ENCODE measurements at places on chromosomes 11 and 22.

DNA sequence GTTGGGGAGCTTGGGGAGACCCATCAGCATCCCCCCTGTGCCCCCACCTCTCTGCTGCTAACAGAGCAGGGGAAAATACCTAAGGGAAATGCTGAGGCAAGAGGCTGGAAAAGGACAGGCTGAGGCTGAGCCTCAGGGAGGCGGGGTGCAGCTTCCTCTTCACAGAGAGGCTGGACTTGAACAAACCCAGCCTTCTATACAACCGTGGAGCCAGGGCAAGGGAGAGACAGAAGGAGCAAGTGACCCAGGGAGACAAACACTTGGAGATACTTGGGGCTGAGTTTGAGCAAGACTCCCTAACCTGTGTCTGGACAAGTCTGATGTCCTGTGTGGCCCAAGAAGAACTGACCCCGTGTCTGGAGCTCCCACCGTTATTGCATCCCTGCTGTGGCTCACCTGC, at the start of gene SLCO2B1:
Gene SLCO2B1, plus strand, starts transcription at position 229 of the 400 bp plus-strand sequence. CDS start 275 bp downstream, outside the sequence.
- no peak for DNase-seq

GRCh38 chr11:70305501-70305900, 35.0 kb downstream of the PPFIA1 start:
- no peak for DNase-seq

DNA sequence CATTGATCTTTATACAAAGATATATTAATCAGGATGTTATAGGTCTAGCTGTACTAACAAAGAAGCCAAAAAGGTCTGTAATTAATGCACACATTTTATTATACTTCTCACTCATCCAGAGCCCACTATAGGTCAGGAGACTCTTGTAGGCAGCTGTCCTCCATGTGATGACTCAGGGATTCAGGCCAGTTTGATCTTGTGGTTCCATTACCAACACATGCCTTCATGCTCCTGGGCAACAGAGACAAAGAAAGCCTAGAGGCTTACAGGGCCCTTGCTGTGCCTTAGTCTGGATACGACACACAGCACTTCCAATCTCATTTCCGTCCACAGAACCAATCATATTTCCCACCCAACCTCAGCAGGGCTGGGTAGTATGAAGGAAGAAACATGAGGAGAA, 150.3 kb upstream of the NCAM1 start:
- DNase-seq, result no peak

GRCh38 chr22:20808844-20809243, 34.9 kb downstream of the SERPIND1 start:
- no peak for DNase-seq

- peak; percentile 10 for DNase-seq
Measured at GRCh38 chr11:90556606-90557005, 333.8 kb upstream of the CHORDC1 start.

GRCh38 chr11:57668434-57668782, 494 bp downstream of the ZDHHC5 start:
- no peak for DNase-seq

DNA sequence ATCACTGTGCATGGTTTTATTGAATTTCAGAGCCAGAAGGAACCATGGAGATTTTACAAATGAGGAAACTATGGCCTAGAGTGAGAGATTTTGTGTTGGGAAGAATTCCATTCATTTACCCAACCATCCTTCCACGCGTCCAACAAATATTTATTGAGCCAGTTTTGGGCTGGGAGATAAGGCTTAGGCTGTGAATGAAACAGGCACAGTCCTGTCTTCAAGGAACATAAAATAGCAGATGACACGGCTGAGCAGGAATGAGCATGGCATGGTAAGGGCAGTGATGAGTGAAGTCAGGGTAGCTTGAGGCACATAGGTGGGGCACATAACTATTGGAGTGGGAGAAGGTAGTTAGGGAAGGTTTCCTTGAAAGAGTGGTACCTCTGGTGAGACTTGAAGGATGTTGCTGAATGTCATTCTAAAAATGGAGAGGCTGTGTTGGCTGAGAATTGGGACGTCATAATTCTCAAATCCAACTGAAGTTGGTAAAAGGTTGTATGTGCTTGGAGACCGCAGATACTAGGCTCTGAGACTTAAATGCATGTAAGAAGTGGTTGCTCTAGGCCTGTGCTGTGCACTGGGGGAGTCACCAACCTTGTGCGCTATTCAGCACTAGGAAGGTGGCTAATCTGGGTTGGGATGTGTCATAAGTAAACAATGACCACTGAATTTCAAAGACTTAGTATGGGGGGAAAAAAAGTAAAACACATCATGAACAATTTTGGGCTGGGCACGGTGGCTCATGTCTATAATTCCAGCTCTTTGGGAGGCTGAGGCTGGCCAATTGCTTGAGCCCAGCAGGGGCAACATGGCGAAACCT, 51.9 kb downstream of the TEAD1 start:
- no peak for DNase-seq

DNA sequence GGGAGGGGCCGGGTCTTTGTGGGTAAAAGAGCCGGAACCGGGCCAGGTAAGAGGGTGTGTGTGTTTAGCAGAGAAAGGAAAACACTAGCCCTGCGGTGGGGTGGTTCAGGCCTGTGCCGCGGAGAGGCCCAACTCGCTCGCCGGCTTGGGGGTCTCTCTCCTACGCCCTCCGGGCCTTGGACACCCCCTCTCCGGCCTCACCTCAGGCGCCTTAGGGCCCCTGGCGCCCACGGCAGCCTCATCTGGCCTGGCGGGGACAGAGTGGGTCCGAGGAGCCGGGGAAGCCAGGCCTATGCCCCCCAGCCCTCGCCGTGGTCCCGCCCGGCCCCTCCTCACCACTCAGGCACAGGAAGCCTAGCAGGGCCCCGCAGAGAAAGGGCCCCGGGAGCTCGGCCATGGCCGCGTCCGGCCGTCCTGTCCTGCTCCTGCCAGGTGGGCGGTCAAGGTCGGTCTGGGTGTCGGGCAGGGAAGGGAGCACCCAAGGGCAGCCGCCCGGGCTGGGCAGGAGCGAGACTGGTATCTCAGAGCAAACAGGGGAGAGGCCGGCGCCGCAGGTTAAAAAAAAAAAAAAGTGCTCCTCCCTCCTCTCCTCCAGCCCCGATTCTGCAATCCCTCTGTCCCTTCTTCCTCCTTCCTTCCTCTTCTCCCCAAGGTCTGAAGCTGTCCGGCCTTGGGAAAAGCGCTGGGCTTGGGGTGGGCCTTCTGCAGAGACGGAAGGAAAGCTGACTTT, at the start of gene VSIG2:
Gene VSIG2, minus strand, starts transcription at position 515 of the 730 bp plus-strand sequence. Its CDS starts 118 bp downstream, at position 397.
- no peak for DNase-seq

DNA sequence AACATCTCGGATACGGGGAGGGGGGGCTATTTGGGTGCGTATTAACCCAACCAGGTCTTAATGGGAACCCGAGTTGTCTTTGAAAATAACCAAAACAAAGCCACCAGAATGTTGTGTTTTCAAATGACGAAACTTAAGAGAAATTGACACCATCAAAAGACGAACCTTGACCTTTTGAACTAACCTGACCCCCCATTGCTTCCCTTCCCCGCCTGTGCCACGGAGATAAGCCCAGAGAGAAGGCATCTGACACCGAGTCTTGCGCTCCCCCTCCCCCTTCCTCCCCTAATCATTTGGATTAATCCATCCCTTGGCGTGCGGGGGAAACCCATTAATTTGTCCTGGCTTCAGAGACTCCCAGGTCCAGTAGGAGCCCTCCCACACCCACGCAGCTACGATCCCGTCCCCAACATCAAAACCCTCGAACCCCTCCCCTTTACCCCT, 4.5 kb upstream of the GCAT start:
- no peak for DNase-seq

DNA sequence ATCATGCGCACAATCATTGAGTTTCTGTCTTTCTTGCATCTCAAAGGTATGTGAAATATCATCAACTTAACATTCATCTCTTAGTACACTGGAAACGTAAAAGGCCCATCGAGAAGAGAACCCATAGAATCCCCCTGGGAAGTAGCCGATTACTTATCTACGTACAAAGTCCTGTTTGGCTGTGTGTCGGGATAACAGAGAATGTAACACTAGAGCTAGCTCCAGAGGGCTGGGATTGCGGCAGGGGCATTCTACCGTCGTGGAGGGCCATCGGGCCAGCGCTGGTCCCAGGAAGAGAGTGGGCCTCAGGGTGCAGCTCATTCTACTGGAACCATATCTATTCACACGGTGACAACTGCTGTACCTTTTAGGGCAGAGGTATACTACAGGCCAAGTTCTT, 4.5 kb downstream of the GAL start:
- no peak for DNase-seq

DNA sequence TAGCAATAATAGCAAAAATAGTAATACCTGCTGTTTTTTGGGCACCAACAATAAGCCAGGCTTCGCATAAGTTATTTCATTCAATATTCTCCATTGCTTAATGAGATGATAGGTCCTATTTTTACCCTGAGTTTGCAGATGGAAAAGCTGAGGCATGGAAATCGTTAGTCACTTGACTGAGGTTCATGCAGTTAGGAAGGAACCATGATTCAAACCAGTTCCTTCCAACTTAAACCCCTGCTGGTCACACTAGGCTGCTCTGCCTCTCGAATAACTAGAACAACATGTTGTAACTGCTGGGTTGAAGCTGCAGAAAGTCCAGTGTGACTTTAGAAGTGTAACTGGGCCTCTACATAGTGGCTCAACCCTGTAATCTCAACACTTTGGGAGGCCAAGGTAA, 69.3 kb downstream of the SEZ6L start:
- no peak for DNase-seq

DNA sequence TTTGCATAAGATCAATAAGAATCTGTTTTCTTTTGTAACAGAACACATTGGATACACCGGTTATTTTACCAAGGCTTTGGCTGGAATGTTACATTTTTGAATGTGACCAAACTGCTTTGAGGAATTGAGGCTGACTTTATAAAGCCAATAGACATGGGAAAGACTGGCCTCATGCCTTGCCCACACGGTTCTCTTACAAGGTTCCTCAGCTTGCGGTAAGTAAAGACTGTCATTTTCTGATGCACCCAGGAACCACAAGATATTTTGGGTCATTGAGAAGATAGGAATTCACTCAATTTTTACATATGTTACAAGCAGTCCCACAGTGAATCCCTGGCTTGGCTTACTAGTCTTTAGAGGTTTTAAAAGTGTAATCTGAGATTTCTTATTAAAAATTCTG, 23.9 kb downstream of the OR10A6 start:
- no peak for DNase-seq

DNA sequence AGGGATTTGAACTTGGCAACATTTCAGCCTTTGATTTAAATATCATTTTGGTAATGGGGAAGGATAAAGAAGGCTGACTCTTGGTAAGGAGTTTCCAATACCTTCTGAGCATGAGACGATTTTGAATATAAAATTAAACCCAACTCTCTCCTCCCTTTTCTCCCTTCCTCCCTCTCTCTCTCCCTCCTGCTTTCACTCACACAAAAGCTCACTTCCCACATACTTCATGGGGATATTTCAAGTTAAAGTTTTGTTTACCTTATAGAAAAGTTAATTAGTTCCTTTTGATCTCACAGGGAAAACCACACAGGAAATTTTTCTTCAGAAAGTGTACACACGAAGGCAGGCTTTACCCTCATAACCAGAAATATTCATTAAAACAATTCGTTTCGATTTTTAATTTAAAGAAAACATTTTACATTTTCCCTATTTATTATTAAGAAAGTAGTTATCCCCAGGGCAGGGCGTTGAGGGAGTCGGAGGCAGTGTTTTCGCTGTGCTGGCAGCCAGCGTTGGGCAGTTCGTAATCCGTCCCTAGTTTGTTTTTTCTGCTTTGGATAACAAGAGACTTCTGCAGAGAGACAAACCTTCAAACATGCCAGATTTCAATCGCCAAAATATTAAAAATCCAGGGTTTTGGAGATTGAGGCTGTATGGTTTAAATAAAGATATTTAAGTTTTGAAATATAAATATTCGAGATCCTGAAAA, 25.3 kb upstream of the ALX4 start:
- DNase-seq, result no peak

GRCh38 chr11:122264121-122264520, 148.1 kb upstream of the BLID start:
- no peak for DNase-seq

- no peak for DNase-seq
Measured at GRCh38 chr11:44199816-44200215, 104.3 kb downstream of the EXT2 start.

GRCh38 chr11:19398273-19398672, 157.5 kb upstream of the E2F8 start:
- no peak for DNase-seq

GRCh38 chr22:25027959-25028840, 75.7 kb downstream of the KIAA1671 start:
- no peak for DNase-seq

GRCh38 chr11:132886335-132886734, 646.0 kb downstream of the OPCML start:
- DNase-seq, result no peak

DNA sequence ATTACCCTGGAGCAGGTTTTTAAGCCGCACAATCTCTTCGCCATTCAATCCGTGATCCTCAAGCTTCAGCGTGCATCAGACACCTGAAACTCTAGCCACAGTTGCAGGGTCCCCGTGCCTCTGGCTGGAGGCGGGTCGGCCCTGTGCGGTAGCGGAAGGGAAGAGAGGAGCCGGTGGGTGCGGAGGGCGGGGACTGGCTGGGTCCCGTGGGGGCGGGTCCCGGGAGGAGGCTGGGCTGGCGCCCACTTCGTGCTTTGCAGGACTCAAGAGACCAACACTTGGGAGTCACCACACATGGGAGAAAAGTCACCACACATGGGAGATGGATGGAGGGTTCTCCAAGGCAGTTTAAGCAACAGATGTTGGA, 772 bp downstream of the C22orf15 start:
- no peak for DNase-seq

DNA sequence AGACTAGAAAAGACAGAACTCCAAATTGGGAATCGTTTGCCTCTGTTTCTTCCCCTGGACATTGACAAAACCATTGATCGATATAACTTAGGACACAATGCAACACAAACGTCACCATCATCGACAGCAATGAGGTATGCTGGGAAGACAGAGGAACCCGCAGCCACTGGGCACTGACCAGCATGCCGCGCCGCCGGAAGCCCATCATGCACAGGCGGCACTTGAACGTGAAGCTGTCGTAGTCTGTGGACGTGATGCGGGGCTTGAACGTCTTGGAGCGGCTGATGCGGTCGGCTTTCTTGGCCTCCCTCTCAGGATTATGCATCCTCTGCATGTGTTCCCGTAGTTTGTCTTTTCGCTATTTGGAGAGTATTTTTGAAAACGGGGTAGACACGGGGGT, 23.0 kb upstream of the NFRKB start:
- DNase-seq, result no peak

DNA sequence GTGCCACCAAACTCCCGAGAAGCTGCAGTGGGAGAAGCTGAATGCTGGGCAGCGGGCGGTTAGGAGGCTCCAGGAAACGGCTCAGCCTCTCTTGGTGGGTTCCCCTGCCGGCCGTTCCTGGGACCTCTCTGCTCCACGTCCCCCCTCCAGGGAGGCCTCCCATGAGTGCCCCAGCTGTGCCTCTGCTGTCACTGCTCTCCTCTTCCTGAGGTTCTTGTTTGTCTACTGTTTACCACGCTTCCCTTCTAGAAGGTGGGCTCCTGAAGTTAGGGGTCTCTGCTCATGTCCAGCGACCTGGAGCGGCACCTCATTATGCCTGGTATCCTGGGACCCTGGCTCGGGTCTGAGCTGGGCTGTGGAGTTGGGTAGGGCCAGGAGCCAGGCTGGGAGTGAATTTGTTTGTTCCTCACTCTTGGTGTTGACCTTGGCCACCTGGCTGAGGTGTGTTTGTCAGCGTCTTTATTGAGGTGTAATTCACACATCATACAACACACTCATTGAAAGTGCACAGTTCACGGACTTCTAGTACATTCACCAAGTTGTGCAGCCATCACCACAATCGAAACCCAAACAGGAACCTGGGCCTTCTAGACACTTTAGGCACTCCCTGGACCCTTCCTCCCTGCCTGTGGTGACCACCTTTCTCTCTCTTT, 37.8 kb upstream of the GRAMD4 start:
- no peak for DNase-seq

Data from NCI-H1105 (cell line).